ENCODE measurements at places on chromosomes 4 and X.

DNA sequence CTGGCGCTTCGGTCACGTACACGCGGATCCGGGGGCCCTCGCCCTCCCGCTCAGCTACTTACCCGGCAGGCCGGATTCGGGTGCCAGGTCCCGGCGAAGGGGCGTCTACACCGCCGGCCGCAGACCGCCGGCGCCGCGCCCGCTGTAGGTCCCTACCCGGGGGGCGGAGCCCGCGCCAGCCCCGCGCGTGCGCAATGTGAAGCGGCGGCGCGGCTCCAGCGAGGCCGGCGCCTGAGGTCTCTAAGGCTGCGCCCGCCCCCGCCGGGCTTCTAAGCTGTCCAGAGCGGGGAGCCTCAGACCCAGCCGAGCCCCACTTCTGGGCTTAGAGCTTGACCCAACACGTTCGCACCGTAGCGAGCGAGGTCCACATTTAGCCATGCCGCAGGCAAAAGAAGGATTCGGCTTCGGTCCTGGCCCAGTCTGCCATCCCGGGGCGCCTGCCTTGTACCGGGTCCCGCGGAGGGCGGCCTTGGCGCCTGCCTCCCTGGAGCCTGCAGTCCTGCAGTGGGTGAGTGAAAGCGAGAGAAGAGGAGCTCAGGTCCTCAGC, at the start of gene ZNF518B:
TSS of gene ZNF518B (minus strand) at position 172 of the 547 bp plus-strand sequence. CDS start 11,098 bp downstream, outside the sequence.
- peak; percentile 34 for DNase-seq

GRCh38 chr4:34709564-34709963, 1534.8 kb downstream of the ARAP2 start:
- DNase-seq, result no peak

DNA sequence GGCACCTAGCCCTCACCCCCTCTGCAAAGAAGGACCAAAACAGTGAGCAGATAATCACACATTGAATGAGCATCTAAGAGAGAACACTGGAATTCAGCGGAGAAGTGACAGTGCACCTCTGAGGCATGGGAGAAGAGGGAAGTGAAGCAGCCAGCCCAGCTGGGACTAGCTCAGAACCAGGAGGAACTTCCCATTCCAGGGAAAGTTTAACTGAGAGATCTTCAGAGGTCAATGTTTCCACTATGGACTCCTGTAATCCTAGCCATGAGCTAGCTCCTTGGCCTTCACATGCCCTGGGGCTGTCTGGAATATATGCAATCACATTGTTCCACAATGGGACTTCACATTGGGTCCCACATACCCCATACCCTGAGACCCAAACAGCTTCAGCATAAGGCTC, 24.4 kb downstream of the TLR6 start:
- no peak for DNase-seq

GRCh38 chr4:94302191-94302590, 40.4 kb downstream of the HPGDS start:
- DNase-seq, result no peak

GRCh38 chr4:37981844-37982720, 21.9 kb downstream of the PTTG2 start:
- no peak for DNase-seq

DNA sequence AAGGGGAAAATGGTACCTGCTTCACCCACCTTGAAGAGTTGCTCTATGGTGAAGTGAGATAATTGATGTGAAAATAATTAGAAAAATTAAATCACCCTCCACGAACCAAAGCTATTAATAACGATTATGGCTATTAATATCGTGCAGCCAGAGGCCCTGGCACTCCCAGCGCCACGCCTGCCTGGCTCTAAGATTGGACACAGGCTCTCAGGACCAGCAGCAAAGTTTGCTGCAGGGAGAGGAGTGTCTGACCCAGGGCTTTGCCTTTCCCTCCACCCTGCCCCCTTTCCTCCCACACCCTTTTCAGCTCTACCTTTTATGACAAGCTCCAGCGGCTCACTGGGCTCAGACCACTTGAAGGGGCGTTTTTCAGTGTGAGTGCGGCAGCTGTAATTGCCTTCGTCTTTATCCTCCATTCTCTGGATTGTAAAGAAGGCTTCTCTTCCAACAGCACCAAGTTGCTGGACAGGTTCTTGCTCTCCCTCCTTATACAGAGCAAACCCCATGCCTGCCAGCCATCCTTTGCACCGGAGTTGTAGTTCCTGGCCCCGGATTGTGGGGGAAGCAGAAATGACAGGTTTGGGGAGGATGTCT, 11.5 kb downstream of the IGSF1 start:
- no peak for DNase-seq

DNA sequence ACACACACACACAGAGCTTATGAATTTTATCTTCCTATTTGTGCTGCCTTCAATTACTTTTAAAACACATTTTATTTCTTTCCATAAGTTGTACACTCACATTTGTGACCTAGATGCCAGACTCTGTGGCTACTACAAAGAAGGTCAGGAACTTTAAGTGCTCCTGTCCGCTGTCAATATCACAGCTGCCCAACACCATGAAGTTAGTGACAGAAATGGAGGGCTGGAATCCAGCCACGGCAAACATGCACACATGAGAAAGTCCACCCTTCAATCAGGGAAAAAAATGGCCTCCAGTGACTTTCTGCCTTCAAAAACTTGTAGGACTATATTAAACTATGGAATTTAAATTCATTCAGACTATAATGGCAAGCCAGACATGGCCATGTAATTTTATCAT, 334.4 kb upstream of the FSTL5 start:
- no peak for DNase-seq

DNA sequence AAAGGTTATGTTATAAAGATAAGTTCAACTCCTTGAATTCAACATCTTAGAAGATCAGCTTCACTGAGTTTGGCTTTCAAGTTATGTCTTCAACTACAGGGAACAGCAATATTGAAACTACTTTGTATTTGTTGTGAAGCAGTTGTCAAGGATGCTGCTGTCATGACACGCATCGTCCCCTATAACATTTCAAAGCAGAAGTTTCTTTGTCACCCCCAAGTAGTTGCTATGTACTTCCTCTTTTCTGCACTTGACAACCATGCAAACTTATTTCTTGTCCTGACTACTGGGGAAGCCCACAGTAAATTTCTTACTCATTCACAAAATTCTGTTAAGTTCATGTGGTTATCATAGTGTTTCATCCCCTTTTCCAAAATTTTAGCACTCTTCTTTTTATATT, 14.3 kb downstream of the ANTXR2 start:
- DNase-seq, result no peak

DNA sequence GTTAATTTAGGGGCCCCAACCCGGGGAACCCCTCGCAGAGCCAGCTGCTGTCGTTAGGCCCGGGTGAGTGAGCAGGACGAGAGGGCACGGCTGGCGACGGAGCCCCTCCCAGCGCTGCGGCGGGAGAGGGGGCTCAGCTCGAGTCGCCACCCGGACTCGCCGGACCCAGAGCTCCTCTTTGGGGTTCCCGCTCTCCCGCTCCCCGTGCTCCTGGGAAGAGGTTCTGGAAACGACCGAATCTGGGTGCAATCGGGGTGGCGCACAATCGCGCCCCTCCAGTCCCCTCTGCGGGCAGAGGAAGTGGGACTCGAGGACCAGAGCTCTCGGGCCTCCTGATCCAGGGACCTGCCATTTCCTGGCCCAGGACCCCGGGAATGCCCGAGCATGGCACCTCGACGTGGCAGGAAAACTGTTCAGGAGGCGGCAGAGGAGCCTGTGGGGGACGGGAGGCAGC, 37.3 kb upstream of the ARAF start:
- DNase-seq, result no peak

DNA sequence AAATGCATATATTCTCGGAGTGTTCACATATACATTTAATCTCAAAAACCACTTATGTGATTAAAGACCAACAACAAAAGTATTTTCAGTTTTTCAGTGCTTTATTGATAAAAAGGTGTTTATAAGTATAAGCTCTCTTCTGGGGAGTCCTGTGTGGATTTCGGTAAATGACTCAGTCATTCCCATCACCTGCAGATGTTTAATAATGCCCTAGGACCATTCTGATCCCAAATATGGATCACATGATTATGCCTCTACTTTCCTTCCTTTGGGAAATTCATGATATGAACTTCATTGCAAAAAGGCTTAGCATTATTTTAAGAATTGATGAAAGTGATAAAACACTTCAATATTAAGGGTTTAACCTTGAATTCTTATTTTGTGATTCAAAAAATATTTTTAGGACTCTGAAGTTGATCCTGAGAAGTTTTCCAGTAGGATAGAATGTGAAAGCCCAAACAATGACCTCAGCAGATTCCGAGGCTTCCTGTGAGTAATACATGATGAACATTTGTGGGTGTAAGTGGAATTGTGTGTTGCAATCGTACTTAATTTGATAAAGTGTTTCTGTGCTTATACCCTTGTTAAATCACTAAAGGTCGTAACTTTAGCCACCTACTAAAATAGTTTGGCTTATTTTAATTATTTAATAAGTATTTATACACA, 40.2 kb downstream of the ATP10D start:
- DNase-seq, result peak; percentile 90

DNA sequence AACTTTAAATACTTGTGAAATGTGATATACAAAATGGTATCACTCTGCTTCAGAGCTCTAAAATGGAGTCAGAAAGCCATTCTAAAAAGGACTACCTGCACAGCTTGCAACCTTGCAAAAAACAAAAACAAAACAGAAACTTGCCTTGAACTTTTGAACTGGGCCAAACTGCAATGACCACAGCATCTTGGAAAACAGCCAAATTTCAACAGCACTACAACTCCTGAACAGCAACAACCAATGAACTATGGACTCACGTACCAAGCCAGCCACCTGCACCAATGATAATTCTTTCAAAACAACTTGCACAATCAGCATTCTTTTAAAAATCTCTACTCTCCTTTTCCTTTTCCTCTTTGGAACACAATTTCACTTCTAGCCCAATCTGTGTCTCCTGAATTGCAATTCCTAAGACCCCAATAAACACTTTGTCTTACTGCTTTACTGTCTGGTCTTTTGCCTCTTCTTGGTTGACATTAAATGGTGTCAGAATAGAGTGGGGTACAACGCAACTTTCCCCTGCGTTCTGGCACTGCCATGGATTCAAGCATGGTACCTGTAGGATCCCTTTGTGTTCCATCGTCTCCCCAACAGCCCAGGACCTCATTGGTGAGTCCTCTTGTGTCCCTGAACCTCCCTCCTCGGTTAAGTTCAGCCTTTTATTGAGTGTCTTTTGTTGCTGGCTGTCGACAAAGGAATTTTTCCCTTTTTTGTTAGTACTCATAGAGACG, 35.7 kb upstream of the FMR1 start:
- no peak for DNase-seq

- DNase-seq, result peak; percentile 3
Observed at GRCh38 chr4:134337574-134337973, 136.0 kb upstream of the PABPC4L start.

GRCh38 chrX:140229191-140229590, 263.9 kb upstream of the CXorf66 start:
- DNase-seq, result no peak

DNA sequence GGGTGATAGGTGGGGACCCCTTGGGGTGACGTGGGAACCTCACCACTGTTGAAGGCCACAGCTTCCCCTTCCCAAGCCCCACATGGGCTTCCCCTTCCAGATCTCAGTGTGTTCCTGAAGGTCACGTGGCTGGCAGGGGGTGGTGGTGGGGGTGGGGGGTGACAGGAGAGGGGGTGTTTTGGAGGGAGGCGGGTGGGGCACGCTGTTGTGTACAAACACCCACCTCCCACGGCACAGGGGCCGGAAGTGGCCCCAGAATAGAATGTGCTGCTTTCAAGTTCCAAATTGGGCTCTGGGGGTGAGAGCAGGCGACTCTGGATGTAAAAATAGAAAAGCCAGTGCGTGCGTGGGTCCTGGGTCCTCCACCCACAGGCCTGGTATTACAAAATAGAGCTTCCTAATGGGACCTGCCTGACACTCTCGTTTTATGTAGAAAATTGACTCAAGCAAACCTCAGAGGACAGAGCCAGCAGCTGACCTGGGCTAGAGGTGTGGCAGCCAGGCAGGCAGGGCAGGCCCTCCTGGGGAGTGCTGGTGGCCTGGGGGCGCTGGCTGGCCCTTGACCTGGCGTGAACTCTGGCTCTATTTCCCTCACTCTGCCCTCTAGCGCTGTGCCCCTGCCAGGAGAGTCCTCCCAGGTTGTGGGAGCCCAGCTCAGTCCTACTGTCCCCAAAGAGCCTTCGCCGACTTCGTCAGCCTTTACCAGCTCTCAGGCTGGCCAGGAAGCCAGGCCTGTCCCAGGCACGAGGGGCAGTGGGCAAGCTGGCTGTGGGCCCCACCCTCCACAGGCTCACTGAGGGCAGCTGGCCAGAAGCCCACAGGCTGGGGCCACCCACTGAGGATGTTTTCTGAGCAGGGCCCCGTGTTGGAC, 5.4 kb upstream of the SH3BP2 start:
- DNase-seq, result no peak

- DNase-seq, result no peak
Observed at GRCh38 chr4:8910100-8910821, 38.6 kb upstream of the HMX1 start.

GRCh38 chr4:55865228-55865806, 11.9 kb downstream of the EXOC1 start:
- DNase-seq, result peak; percentile 21

- DNase-seq, result no peak
Observed at GRCh38 chrX:11480626-11481025, 185.1 kb downstream of the ARHGAP6 start.

GRCh38 chrX:9390693-9391368, 74.0 kb upstream of the TBL1X start:
- DNase-seq, result no peak

DNA sequence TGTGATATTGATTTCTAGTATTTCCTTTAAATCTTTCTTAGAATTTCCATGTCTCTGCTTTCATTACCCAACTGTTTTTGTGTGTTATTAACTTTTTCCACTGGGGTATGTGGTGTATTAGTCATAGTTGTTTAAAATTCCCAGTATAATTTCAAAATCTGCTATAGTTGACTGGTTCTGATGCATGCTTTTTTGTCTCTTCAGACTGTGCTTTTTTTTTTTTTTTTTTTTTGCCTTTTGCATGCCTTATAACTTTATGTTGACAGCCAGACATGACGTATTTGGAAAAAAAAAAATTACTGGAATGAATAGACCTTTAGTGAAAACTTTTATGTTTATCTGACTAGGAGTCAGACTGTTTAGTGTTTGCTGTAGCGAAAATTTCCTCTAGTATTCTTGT, 580.4 kb downstream of the ANKRD50 start:
- DNase-seq, result no peak

GRCh38 chr4:15054541-15054940, 52.3 kb downstream of the CPEB2 start:
- no peak for DNase-seq

DNA sequence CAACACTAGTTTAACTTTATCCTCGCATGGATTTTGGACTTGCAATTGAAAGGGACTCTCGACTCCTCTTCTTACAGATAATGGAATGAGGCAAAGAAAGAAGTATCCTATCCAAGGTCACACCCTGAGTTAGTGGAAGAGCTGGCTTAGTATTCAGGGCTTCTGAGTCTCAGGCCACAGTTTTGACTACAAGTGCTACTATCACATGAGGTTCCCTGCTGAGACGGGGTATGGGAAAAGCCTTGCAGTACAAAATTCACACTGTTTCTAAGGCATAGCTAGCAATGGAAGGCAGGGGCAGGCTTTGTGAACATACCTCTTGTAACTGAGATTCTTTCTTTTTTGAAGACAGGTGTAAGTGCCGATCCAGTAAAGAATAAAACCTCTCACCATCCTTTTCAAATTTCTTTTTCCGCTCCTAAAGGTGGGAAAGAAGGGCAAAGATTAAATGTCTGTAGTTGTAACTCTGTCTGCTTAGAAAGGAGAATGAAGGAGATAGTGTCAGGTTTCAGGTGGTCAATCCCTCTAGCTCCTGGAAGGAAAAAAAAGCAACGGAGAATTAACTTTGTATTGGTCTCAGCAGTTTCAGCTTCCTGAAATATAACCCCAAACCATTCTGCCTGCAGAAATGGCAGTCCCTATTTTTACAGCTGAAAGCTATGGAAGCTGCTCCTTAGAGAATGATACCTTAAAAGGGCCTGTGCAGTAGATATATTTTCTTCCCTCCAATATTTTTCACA, 199.0 kb downstream of the OPHN1 start:
- no peak for DNase-seq
